ENCODE measurements at places on chromosomes 3 and 15.
A peak's percentile ranks its signal among the peaks of the same experiment; 100 is the strongest.

DNA sequence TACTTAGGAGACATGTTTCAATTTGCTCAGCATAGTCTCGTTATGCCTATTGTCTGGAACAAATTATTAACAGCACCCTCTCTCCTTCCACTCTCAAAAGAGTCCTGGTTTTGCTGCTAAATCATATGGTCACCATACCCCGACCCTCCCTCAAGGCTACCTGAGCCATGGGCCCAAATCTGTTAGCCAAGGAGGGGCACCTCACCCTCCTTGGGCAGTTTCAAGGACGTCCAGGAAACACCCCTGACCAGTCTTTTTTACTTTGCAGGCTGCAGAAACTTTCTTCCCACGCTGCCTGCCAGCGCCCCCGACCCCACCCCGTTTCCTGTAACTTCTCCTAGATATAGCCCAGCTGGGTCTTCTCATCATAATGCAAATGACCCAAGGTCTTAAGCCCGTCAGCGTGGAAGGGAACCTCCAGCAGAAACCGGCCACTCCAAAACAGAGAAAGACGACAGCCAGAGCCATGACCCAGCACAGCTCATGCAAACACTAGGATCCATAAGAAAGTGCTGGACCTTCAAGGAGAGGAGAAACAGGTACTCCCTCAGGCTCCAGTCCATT, 62.3 kb downstream of the ADCY5 start:
- DNase-seq, result no peak

DNA sequence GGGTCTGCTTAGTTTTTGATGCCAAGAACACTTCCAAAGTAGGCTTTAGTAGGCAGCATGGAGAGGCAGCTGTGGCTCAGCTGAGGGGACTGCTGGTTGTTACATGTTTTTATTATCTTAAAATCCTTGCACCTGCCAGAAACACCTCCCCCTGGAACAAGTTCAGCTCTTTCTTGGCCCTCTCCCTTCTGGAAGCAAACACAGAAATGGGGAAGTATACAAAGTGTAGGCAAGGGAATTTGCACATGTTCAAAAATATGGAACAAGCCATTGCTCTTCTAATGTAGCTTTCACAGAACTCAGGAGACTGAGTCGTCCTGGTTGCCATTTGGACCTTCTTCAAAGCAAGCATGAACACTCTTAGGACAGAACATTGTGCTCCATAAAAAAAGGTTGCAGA, 169.1 kb upstream of the SEMA6D start:
- no peak for DNase-seq

- DNase-seq, result no peak
Measured at GRCh38 chr3:52190294-52191074, 7.5 kb upstream of the ALAS1 start.

DNA sequence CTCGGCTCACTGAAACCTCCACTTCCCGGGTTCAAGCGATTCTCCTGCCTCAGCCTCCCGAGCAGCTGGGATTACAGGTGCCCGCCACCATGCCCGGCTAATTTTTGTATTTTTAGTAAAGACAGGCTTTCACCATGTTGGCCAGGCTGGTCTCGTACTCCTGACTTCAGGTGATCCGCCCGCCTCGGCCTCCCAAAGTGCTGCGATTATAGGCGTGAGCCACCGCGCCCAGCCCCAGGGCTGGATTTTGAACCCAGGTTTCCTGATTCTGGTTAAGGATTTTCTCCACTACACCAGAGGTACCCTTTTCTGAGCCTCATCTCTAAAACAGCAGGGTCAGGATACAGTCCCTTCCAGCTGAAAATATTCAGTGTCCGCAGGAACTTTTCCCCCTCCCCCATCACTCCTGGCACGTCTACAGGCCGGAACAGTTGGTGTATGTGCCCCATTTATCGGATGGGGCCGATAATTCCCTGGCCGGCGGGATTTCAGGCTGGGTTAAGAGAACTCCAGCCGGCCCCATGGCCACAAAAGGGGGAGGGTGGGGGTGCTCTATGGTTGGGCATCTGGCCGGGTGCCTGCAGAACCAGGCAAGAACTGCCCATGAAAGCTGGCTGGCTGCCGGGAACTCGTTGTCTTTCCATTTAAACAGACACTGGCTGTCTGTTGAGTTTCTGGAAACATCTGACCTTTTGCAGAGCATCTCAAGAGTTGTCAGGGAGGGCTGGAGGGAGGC, 26.8 kb upstream of the SEMA4B start:
- DNase-seq, result no peak

DNA sequence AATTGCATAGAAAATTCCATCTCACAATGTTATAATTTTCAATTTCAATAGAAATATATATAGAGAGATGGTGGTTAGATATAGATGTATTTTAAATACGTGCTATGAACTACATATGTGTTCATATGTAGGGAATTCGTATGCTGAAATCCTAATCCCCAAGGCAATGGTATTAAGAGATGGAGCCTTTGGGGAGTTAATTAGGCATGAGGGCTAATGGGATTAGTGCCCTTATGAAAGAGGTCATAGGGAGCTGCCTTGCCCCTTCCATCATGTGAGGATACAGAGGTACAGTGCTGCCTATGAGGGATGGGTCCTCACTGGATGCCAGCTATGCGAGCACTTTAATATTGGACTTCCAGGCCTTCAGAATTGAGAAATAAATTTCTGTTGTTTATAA, 79.6 kb upstream of the CCDC54 start:
- DNase-seq, result no peak

DNA sequence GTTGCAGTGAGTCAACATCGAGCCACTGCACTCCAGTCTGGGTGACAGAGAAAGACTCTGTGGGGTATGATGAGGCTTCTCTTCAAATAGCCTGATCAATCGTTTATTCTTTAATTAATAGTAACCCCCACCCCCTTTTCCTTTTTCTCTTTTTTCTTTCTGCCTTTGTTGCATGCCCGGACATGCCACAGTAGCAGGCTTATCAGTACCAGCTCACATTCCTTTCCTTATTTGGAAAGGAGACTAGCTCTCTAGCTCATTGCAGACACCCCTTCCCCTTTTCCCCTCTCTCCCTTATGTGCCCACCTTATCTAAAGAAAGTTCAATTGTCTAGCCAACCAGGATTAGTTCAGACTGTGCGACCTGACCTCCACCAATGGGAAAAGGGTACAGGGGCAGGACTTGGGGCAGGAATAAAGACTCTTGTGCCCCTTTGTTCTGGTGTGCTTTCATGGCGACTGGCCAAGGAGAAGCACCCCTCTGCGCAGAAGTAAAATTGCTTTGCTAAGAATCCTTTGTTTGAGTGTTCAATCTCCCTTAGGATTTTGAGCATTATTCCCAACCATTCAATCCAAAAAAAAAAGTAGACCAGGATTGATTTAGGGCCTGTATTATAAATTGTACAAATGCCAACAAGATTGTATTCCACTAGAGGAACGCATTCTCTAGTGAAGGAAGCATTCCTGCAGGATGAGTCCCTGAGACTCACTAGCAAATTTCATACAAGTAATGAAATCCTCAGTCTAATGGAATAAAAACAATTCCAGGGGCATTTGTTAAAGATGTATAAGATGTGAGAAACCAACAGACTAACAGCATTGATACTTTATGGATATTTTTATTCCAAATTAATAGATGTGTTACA, 95.8 kb upstream of the SNRPN start:
- no peak for DNase-seq

- peak; percentile 36 for DNase-seq
Measured at GRCh38 chr3:129627350-129628168, 21.1 kb upstream of the PLXND1 start.

DNA sequence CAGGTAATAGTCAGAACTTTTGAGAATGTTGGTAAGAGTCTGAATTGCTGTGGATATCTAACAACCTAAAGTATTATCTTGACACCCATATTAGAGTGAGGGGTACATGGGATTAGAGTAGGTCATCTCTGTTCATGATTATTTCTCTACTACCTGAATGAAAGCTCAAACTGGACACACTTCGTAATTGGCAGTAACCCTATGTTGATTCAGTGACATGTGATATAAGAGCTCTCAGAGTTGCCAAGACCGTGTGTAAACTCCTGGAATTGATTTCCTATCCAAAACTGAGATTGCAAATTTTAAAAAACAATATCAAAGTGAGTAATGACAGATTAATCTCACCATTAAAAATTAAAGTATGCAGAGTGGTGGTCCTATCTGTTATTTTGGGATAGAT, 214.8 kb upstream of the ARHGEF26 start:
- DNase-seq, result no peak

GRCh38 chr3:56800832-56801661, 702 bp downstream of the ARHGEF3 start:
- DNase-seq, result peak; percentile 52

DNA sequence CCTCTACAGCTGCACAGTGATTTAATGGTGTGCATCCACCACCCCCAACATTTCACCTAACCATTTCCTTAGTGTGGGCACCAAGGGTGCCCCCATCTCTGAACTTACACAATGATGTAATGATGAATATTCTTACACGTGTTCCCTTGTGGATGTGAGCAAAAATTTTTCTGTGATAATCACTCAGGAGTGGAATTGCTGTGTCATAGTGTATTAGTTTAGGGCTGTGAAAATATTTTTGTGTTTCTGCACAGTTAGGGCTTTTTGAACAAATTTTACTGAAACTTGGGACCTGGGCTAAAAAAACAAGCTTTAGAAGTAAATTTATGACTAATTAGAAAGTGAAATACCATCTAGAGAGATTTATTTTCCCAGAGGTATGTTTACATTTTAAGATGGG, 134.5 kb upstream of the CCNL1 start:
- DNase-seq, result no peak

GRCh38 chr3:64612916-64613526, 74.8 kb downstream of the ADAMTS9 start:
- no peak for DNase-seq

All from DND-41 (cell line).